ENCODE measurements at places on chromosomes 3 and 15. TPM values are rescaled to one million over a fixed set of nuclear protein-coding genes. Genes with fewer than 3 reads are reported as not detected.

The UPK1B gene
- polyA plus RNA-seq = 0.40 TPM

The CDHR4 gene
- polyA plus RNA-seq = not detected

The COL8A1 gene
- 151 TPM for polyA plus RNA-seq

The TRPM1 gene
- polyA plus RNA-seq = not detected

The TEX55 gene
- not detected for polyA plus RNA-seq

The OR5K2 gene
- not detected for polyA plus RNA-seq

The SLC22A13 gene
- polyA plus RNA-seq = 0.22 TPM

The GRK7 gene
- not detected for polyA plus RNA-seq

The PLCB2 gene
- 0.87 TPM for polyA plus RNA-seq

The CHRNA5 gene
- 0.94 TPM for polyA plus RNA-seq

The NKTR gene
- 20.0 TPM for polyA plus RNA-seq

The UACA gene
- polyA plus RNA-seq = 156 TPM

The RHCG gene
- polyA plus RNA-seq = not detected

Measured in IMR-90 (cell line).